ENCODE measurements at places on chromosomes 5 and 9. TPM values are rescaled to one million over a fixed set of nuclear protein-coding genes. Genes with fewer than 3 reads are reported as not detected.

DNA sequence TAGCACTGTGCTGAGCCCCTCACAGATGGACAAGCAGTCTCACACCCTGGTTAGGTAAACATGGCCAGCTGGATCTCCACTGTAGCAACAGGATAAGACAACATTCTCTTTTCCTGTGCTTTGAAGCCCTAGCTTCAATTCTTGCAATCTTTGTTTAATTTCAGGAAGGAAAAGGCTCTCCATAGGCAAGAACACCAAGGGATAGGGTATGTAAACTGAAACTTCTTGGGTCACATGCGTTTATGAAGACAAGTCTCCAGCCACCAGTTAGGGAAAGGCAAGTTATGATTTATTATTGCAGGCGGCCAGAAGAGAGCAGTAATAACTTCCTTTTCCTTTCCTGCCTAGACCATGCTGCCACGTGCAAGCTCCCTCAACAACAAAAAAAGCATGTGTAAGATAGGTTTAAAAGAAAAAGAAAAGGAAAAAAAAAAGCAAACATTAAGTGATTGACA, 50.1 kb upstream of the POU5F2 start:
- peak; percentile 41 for DNase-seq

Gene SH3TC2
- total RNA-seq, result 21.8 TPM

DNA sequence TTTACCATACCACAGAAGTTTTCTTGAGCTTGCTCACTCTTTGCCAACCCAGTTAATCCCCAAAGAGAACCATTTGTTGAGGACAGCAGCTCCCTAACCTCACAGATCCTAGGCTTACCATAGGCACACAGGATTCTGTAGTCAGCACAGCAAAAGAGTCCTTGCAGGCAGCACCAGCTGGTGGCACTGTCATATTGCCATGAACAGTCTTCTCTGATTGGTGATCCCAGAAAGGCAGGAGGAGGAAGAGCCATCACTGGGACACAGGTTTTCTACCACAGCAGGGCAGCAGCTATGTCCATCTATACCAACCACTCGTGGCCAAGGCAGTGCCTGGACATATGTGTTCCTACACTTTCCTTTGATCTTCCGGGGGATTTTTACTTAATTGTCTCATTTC, 297.1 kb upstream of the CD180 start:
- peak; percentile 75 for DNase-seq

- no peak for DNase-seq
Measured at GRCh38 chr5:15522187-15522520, 22.2 kb downstream of the FBXL7 start.
